ENCODE measurements at places on chromosomes 6 and 20. TPM values are rescaled to one million over a fixed set of nuclear protein-coding genes. Genes with fewer than 3 reads are reported as not detected.

The MYT1 gene
- 0.31 TPM for total RNA-seq

DNA sequence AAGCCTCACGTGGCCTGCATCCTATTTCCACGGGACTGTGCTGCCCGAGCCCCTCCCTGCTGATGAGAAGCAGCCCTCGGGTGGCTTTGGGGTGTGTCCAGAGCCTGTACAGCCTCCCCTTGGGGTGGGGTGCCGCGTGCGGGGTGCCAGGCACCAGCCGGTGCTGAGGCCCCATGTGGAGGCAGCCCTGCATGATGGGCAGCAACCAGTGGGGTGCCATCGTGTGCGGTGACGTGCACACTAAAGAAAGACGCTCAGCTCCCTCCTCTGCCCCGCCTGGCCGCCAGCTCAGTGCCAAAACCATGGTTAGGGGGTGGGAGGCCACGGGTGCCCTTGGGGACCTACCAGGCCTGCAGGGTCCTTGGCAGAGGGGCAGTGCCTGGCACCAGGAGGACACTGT, 26.2 kb downstream of the NTSR1 start:
- DNase-seq, result no peak

DNA sequence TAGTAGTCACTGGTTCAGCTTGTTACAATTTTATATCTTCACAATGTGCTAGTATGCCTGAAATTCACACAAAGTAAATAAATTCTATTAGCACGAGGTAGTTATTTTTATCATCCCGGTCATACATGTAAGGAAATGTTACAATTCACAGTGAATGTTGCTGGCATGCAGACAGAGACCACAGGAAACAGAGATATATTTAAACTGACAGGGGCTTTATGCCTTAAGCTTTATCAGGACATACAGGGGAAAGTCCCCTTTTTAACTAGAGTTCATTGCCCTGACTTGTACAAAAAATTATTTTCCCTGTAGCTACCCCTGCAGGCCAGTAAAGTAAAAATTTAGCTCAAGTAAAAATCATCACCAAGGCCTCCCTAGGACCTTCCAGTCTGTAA, 712.0 kb upstream of the NRSN1 start:
- peak; percentile 78 for DNase-seq

DNA sequence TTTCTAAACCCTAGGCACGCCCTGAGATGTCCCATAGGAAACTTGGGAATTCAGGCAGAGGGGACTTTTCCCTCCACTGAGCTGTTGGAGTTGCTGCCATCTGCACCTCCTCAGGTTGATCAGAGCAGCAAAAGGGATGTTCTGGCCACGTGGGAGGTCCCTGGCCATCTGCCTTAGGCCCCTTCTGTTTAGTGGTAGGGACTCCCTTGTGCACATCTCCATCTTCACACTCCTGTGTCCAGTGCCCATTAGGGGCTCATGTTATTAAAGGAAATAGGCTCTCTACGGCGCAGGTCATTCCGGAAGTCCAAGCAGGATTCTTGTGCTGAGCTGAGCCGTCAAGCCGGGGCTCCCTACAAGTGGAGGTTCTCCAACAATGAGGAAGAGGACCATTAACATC, 237.8 kb upstream of the RIN2 start:
- no peak for DNase-seq

The DPM1 gene
- 73.5 TPM for total RNA-seq

DNA sequence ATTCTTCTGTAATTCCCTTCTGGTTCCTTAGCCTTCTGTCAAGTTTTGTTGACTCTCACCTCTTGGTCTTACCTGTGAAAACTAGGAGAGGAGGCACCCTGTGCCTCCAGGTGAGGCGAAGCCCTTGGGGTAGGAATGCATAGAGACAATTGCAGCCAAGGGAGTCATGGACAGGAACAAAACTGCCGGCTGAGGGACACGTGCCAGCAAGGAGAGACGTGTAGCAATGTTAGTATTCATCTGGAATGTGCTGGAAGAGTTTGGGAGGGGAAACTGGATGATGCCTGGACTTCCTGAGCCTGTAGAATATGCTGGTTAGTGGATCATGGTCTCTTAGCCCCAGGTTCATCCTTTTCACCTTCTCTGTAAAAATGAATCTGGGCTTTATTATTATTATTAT, 3.9 kb upstream of the TIAM2 start:
- no peak for DNase-seq

The PMEPA1 gene
- 12.1 TPM for total RNA-seq

GRCh38 chr20:49446808-49447207, 35.7 kb downstream of the KCNB1 start:
- peak; percentile 85 for DNase-seq
